ENCODE measurements at places on chromosomes 7 and 10.

DNA sequence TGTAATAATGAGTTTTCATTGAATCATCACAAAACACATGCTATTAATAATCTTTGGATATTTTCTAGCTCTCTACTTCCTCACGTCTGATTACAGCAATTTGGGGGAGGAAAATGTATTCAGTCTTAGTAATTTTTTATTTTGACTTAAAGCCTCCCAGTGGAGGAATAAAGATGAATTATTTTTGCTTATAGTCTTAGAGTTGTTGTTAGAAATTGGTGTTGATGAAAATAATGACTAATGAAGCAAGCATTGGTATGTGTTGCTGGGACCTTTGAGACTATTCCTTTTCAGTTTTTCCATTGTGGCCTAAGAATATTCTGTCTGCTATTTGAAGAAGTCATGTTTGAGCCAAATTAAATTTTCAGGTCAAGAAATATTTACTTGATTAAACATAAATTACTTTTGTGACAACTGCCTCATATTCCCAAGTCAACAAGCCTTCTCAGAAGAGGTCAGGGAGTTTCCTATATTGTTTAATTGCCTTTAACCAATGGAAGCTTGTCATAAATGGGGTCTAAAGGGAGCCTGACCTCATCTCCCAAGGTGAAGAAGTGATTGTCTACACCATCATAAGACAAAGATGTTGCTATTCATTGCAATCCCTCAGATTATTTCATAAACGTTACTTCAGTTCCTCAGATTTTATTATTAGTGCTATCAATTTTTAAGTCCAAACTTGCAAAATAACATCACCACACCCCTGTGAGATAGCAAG is 90.0 kb downstream of the ST7 start:
- no peak for DNase-seq

DNA sequence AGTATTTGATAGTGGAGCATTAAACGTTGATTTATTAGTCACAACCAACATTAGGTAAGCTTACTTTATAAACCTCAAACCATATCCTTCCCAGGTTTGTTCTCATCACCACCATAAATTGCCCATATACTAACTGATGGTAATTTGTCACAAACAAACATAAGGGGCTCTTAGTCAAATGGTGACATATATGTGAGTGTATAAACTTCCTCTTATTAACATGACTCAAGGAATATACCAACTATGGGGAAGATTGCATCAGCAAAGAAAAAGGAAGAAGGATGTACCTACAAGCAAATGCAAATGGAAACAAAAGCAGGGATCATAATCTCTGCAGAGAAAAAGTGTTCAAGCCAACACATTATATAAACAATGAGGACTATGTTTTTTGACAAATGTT is 418.2 kb upstream of the AKR1E2 start:
- no peak for DNase-seq

GRCh38 chr7:121961089-121961867 is 88.3 kb downstream of the PTPRZ1 start:
- no peak for DNase-seq

- no peak for DNase-seq
Observed at GRCh38 chr7:80818181-80818580, 100.7 kb downstream of the SEMA3C start.

GRCh38 chr7:5232874-5233273 is 42.8 kb downstream of the WIPI2 start:
- no peak for DNase-seq

- no peak for DNase-seq
Observed at GRCh38 chr7:91596287-91596686, 284.2 kb downstream of the MTERF1 start.

DNA sequence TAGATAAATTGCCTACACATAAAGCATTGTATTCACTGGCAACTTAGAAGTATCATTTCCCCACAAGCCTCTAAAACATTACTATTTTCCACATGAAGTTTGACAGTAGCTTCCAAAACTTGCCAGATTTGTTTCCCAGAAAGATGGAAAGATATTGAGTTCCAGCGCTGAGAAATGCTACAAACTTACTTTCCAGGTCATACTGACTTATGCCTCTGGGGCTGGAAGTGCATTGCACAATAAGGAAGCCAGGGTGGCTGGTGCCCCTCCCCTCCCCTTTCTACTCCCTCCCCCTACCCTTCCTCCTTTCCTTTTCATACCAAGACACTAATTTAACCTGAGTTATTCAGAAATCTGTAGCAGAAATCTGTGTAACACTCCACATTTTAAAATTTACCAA is 212.6 kb downstream of the WDR37 start:
- no peak for DNase-seq

DNA sequence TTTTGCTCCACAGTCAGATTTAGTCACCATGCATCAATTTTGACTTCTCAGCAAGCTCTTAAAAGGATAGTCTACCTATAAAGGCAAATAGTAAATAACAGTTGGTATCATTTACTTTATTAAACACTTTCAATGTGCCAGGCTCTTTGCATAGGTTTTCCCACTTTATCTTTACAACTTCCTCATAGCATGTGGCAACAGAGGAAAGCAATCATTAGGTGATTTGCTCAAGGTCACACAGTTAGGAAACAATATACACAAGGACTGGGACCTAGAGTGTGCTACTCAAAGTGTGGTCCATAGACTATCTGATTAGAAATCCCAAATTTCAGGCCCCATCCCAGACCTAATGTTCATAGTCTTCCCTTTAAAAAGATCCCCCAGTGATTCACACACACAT is 212.3 kb downstream of the MTERF1 start:
- DNase-seq, result no peak

DNA sequence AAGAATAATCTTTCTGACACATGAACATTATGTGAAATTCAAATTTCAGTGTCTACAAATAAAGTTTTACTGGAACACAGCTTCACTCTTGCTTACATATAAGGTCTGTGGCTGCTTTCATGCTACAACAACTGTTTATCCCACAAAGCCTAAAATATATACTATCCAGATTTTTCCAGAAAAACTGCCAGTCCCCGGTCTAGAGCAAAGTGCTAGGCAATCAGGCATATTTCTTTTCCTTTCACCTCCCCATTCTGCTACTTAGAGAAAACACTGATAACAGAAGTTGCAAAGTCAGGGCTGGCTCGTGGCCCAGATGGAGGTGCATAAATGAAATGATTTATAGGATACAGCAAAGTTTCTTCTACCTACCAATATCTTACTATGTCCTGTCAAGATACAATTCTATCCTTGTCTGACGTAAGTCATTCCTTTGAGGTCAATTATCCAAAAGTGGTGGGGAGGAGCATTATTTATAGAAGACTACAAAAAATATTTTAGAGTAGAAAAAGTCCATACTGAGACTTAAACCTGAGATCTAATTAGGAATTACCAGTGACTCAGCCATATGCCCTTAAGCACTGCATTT is 384.1 kb downstream of the NXPH1 start:
- no peak for DNase-seq

DNA sequence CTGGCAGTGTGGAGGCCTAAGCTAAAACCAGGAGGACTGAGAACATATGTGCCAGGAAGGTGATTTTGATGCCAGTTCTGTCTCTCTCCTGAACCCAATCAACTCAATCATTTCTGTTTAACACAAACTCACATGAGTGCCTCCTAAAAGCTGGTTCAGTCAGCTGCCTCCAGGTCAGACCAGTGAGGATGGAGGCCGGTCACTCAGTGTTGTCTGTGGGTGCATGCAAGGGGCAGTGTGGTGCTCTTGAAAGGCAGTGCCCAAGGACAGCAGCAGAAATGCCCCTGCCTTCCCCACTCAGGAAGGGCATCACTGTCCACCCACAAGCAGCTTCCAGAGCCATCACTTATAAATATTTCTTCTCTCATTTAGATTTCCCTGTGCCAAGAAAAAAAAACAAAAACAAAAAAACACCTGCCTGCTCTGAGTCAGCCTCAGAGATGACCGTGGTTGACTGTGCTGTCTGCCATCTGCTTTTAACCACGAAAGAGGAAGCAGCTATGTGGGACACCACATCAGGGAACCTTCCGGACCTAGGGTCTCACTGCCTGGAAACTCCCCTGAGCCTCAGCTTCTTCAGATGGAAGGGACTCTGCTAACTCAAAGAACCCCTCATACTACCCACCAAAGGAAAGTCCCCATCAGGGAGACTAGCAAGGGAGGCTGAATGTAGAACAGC is 39.1 kb downstream of the VOPP1 start:
- DNase-seq, result no peak

DNA sequence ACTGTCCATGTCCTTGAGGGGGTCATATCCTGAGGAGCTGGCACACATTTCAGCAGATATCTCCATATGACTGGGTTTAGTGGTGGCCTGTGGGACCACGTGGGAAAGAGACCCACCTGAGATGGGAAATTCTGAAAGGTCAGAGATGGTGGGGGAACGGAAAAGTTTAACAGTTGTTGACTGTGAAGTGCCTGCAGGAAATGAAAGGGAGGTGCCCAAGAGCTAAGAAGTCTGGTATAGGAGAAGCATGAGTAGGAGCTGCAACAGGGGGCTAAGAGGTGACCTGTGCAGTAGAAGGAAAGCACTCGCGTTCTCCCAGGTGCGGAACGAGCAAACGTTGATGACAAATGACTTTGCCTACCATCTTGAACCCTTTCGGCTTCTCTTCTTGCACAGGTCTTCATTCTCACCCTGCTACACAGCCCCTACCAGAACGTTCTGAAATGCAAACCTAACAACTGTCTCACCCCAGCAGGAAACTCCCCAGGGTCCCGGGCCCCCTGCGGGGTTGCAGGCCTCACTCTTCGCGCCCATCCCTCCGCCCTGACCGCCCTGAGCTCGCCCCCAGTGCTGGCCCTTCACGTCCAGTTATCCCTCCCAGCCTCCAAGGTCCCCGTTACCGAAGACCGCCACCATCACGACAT is 9.8 kb upstream of the FXYD4 start:
- no peak for DNase-seq

GRCh38 chr7:147406521-147407135 is 1183.9 kb upstream of the C7orf33 start:
- DNase-seq, result no peak

Measured in HT-29 (cell line).